Activated CD4-positive, alpha-beta T cell treated with anti-CD3 and anti-CD28 coated beads for 48 hours (primary cell): ENCODE measurements at places on chromosomes 3 and 15.

DNA sequence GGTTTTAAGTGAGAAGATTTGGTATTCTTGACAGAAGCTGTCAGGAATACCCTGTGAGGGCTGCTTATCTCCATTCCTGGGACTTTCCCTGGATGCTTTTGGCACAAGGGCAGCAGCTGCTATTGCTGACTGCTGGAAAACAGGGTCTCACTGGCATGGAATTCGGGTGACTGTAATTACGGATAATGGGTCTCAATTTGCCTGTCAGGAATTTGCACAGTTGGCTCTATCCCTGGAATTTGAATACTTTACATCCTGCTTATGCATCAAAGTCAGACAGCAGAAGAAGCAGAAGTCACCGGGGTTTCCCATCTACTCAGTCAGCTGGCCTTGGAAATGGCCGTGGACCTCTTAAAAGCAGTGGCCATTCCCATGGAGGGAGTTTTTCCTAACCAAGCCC, 25.9 kb upstream of the AKAP13 start:
- no peak for DNase-seq

- DNase-seq, result no peak
Observed at GRCh38 chr3:28935146-28935545, 345.7 kb upstream of the RBMS3 start.

- peak; percentile 40 for DNase-seq
Observed at GRCh38 chr3:13025090-13025489, 48.1 kb downstream of the IQSEC1 start.

GRCh38 chr3:47024932-47025331, 45.5 kb downstream of the NBEAL2 start:
- no peak for DNase-seq

DNA sequence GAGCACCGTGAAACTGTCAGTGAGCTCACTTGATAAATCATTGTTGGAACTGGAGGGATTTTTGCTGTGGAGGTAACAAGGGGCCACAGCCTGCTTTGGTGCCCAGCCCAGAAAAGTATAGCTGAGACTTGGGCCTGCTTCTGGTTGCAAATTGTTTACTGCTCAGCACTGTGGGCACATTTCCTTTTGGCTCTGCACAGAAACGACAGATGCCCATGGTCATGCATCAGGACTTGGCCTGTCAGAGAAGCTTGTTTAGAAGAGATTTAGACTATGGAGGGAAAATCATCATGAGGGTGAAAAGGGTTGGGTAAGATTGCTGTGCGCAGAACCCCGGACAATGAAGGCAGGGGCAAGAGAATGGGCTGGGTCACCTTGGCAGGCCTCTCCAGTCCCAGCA, 286.1 kb upstream of the CTNNB1 start:
- DNase-seq, result no peak

GRCh38 chr15:85414495-85414894, 34.1 kb downstream of the AKAP13 start:
- DNase-seq, result no peak

DNA sequence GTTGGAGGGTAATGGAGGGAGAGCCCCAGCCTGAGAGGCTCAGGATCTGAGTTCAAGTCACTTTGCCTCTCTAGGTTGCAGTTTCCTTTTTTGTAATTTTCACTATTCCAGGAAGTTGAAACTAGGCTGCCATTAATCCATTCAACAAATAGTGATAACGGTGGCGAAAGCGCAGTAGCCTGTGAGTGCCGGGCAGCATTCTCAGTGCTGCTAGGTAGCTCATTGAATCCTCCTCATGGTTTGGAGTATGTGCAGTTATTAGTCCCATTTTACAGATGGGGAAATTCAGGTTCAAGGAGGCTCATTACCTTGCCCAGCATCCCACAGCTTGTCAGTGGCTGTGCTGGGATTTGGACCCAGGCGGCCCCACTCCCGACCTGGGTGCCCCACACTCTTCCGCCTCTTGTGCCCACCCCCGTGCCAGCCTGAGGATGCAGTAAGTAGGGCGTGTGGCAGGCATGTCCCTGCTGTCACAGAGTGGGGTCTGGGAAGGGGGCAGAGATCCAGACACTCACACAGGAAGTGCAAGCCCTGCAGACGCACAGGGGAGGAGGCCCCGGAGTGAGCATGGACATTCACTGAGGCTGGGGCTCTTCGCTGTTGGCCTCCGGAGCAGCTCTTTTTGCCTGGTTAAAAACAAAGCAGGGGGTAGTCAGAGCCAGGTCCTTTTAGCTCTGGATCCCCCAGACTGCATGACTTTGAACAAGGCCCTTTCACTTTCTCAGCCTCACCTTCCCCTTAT, 58.8 kb downstream of the SLC6A6 start:
- DNase-seq, result no peak

- DNase-seq, result peak; percentile 74
Observed at GRCh38 chr3:13012221-13012691, 61.0 kb downstream of the IQSEC1 start.
